ENCODE measurements at places on chromosomes 1 and 21.

- DNase-seq: peak; percentile 93
Measured at GRCh38 chr21:29181799-29182470, 51.5 kb downstream of the MAP3K7CL start.

GRCh38 chr1:114114185-114115094 is 39.2 kb downstream of the SYT6 start:
- no peak for DNase-seq

- DNase-seq: no peak
Measured at GRCh38 chr1:162367073-162367472, 9.6 kb downstream of the SPATA46 start.

- no peak for DNase-seq
Measured at GRCh38 chr1:40687661-40688060, 3.8 kb upstream of the NFYC start.

GRCh38 chr1:112505878-112506277 is 2.9 kb upstream of the WNT2B start:
- DNase-seq: no peak

Measured in fibroblast of the aortic adventitia (primary cell).